ENCODE measurements at places on chromosomes 1 and 21.
A peak's percentile ranks its signal among the peaks of the same experiment; 100 is the strongest.

DNA sequence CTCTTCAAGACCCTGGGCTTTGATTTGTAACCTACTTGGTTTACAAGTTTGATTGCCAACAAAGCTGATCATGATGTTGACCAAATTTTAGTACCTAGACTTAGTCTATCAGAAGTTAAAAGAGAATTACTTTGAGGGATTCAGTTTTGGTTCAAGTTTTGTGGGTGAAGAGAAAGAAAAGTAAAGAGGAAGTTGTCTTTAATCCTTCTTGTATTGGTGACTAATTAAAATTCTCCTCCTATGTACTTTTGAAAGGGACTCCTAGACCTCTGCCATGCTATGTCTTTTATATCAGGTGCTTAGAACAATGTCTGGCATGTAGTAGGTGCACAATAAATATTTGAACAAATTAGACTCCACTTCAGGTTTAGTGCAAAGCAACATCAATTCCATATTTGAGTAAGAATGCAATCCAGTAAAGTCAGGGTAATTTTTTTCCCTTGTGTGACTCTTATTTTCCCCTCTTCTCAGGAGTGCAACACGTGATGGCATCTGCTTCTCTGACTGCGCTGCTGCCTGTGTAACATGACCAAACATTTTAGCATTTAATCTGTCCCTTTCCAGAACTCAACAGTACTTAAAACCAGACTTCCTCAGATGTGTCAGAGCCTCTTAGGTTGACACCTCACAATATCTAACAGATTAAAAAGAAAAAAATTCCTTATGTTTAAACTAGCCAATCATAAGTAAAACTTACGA lies 41.1 kb upstream of the KCNQ4 start:
- DNase-seq = no peak

GRCh38 chr21:37534431-37534830 lies 167.9 kb downstream of the DYRK1A start:
- no peak for DNase-seq

- DNase-seq = no peak
Measured at GRCh38 chr1:65360648-65361047, 51.3 kb downstream of the DNAJC6 start.

- DNase-seq = no peak
Measured at GRCh38 chr1:21511579-21512522, 2.6 kb downstream of the ALPL start.

GRCh38 chr1:209808059-209808581 lies 2.2 kb upstream of the IRF6 start:
- DNase-seq = no peak

DNA sequence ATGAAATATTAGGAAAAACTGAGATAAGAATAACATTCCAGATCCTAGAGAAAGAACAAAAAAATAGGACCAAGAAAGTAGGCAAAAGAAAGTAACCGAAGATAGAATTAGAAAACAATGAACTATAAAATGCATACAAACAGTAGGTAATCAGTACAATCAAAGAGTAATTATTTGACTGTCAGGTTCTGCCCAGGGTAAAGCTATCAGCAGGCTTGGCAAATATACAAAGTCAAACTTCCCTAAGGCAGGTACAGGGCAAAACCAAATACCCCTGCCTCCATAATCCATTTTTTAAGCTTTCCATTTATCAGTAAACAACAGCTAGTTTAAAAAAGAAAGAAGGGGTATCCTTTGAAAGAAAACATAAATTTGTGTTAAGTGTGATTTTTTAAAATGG lies 44.4 kb downstream of the TESK2 start:
- no peak for DNase-seq

- no peak for DNase-seq
Measured at GRCh38 chr1:148357037-148357436, 126.1 kb downstream of the PPIAL4G start.

GRCh38 chr21:44736291-44737004 lies 25.1 kb upstream of the TSPEAR start:
- DNase-seq = no peak

- no peak for DNase-seq
Measured at GRCh38 chr21:45265721-45266517, 21.8 kb downstream of the POFUT2 start.

DNA sequence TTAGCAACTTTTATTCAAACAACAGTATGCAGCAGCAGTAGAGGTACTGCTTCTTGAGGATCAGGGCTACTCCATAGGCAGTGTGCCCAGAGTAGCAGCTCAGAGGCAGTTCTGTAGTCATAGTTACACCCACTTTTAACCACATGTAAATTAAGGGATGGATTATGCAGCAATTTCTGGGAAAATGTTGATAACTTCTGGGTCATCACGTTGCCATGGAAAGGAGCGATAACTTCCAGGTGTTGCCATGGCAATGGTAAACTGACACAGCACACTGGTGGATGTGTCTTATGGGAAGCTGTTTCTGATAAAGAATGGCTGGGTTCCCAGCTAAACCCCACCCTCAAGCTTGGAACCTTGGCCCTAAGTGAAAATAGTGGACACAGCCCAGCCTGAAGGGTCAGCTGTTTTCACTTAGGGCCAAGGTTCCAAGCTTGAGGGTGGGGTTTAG lies 29.0 kb upstream of the PLA2G2A start:
- DNase-seq = no peak

- no peak for DNase-seq
Measured at GRCh38 chr1:165915480-165915879, 88.1 kb downstream of the UCK2 start.

DNA sequence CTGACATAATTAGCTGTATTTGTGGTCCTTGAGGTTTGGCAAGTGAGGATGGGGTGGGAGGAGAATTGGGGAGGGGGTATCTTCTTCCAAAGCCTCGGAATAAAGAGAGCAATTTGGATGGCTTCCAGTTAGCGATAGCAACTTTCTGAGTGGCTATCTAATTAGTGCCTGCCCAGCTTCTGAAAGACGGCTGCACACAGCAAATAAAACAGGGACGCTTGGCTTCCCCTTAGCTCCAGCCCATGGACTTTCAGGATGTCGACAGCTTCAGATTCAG lies 31.1 kb downstream of the KLHDC7A start:
- no peak for DNase-seq

GRCh38 chr1:237672748-237673147 lies 218.0 kb downstream of the ZP4 start:
- DNase-seq = no peak

GRCh38 chr1:37325509-37326437 lies 148.6 kb upstream of the ZC3H12A start:
- DNase-seq = no peak

DNA sequence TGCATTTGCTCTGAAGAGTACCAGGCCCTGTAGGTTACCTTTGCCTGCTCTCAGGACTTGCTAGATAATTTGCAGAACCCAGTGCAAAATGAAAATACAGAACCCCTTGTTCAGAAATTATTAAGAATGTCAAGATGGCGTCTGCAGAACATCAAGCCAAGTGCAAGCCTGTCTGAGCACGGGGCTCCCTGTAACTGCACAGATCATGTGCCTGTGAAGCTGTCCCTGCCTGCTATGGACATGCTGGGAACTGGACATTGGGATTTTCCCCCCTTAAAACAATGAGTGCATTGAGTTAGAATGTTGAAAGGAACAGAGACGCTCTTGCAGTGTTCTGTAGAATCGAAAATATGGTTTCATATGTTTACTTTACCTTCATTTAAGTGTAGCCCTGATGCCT lies 2.9 kb downstream of the CLDN14 start:
- DNase-seq = no peak

GRCh38 chr1:147771226-147772125 lies 11.1 kb upstream of the GJA5 start:
- DNase-seq = no peak

DNA sequence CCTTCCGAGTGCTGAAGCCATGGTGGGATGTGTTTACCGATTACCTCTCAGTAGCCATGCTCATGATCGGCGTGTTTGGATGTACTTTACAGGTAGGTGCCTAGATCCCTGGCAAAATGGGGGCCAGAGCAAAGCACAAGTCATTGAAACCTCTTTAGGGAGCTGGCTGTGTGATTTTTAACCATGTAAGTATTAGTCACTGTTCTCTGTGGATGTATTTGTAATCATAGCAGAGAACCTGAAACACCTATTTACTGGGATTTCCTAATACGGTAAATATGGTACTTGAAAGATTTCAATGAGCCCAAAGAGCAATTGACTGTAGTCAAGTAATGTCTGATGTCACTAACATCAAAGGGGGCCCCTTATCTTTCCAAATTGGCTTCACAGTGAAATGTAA lies 53.6 kb downstream of the LRRC8C start:
- DNase-seq = no peak

DNA sequence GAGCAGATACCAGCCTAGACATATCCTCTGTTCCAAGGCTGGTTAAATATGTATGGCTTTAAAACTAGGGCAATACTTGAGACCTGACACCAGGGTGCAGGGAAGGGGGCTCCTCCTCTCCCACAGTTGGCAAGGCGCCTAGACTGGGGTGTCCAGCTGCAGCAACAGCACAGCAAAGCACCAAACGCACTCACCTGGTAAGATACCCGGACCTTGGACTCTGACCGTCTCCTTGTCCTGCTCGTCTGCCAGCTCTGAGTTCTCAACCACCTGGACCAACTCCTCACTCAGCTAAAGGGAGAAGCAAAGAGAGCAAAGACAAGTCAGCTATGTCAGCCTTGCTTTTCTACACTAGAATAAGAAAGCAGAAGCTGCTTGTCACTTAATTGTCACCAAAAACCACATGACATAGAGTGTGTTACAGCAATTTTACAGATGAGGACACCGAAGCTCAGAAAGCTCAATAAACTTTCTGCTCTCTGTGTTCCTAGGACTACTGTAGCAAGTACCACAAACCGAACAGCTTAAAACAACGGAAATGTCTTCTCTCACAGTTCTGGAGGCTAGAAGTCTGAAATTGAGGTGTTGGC lies 4.4 kb downstream of the PACC1 start:
- DNase-seq = no peak

- DNase-seq = no peak
Measured at GRCh38 chr1:57882072-57882471, 458.2 kb upstream of the DAB1 start.

GRCh38 chr21:38567970-38568360 lies 69.7 kb upstream of the ERG start:
- DNase-seq = no peak

DNA sequence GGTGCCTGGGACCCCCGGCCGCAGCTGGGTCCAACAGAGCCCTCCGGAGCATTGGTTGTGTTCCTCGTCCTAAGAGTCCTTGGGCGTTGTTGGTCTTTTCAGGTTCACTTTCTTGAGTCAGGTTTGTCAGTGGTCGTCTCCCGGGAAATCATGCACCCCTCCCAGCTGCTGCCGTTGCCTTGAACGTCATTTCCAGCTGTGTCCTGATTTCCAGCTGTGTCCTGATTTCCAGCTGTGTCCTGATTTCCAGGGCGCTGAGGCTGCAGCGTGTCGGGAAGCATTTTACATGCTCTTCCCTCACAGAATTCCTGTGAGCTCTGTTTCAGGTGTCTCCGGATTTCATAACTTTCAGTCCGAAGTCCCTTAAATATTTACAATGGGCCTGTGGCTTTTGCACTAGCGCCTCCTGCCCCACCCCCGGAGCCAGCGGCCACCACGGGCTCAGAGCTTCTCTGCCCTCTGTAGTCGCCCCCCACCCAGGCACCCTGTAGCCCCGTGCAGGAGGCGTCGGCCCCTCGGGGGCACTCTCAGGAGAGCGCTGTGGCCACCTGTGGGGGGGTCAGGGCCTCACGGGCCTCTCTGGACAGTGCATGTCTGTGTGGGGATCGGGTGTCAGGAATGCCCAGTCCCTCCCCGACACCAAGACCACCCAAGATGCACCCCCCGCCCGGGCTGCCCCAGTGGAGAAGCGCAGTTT lies 66.7 kb downstream of the COL18A1 start:
- no peak for DNase-seq

- DNase-seq = peak; percentile 27
Measured at GRCh38 chr21:41431788-41432548, 5.9 kb downstream of the MX1 start.

GRCh38 chr1:33512226-33513011 lies 40.0 kb downstream of the ZSCAN20 start:
- no peak for DNase-seq

- DNase-seq = no peak
Measured at GRCh38 chr1:176479971-176480370, 17.0 kb downstream of the PAPPA2 start.

DNA sequence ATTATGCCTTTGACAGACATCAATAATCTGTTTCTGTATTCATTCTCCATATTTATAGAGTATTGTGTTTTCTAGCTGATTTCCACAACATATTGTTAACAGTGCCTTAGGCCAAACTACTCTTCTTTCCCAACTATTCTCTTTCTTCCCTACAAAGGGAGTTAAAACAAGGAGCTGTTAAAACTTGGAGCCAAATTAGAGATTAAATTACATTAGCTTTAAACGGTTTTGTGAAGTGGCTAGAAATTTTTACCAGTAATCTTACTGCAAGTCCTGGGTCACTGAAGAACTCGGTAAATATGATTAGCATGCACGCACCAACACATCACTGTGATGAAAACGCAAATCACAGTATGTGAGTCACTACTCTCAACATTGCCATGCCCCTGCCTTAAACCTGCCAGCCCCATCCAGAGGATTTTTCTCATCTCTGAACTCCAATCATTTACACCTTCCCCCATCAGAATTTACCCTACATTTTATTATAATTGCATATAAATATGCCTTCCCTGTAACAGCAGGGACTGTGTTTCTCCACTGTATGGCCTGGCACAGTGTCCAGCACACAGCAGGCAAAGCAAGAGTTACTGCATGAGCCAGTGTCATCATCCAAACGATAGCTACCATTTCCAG lies 1.5 kb upstream of the PRDX6 start:
- DNase-seq = no peak

DNA sequence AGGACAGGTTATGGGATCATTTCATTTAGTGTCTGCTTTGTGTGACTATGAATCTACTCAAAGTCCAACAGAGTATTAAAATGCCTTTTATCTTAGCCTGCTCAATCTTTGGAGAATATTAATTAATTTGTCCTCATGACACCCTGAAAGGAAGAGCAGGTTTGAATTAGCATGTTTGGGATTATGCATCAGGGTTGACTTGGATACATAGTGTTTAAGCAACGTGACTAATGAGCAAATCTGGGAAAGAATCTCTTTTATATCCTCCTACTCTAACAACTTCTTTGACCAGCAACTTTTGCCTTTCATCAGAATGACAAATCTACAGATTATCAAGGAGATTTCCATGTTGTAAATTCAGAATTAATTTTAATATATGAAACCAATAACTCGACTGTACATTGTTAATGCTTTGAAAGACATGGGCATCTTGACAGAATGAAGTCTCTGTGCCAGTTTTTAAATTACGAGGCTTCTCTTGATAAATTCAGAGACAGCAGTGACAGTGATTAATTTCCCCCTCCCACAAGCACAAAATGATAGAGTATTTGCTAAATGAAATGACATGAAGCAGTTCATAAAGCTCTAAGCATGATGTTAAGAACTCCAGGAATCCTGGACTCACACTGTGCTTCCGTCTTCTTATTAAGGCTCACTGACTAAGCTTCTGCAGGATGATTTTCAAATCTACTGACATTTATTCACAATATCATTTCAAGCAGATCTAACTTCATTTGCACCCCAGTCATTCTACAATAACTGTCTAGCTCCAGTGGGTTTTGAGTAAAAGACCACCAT lies 156.5 kb downstream of the PCNX2 start:
- no peak for DNase-seq

DNA sequence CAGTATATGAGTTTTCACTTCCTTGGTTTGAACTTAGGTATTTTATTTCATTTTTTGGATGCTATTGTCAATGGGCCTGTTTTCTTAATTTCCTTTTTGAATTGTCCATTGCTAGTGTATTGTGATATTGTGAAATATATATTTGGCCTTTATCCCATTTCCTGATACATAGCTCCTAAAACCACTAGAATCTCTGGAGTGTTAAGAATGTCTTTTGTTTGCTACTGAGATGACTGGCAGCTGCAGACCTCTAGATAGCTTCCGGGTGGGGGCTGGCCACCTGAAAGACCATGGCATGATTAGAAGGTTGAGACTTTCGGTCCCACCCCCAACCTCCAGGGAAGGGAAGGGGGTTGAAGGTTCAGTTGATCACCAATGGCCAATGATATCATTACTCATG lies 245.4 kb downstream of the KCNJ6 start:
- DNase-seq = no peak

Data from GM12892 (cell line).